ENCODE measurements at places on chromosomes 3 and 15.
A peak's percentile ranks its signal among the peaks of the same experiment; 100 is the strongest.

GRCh38 chr3:152200476-152201420 is 68.0 kb upstream of the MBNL1 start:
- peak; percentile 29 for DNase-seq

- peak; percentile 63 for DNase-seq
These were observed 116.0 kb upstream of the GALNT15 start for GRCh38 chr3:16058521-16058920.

DNA sequence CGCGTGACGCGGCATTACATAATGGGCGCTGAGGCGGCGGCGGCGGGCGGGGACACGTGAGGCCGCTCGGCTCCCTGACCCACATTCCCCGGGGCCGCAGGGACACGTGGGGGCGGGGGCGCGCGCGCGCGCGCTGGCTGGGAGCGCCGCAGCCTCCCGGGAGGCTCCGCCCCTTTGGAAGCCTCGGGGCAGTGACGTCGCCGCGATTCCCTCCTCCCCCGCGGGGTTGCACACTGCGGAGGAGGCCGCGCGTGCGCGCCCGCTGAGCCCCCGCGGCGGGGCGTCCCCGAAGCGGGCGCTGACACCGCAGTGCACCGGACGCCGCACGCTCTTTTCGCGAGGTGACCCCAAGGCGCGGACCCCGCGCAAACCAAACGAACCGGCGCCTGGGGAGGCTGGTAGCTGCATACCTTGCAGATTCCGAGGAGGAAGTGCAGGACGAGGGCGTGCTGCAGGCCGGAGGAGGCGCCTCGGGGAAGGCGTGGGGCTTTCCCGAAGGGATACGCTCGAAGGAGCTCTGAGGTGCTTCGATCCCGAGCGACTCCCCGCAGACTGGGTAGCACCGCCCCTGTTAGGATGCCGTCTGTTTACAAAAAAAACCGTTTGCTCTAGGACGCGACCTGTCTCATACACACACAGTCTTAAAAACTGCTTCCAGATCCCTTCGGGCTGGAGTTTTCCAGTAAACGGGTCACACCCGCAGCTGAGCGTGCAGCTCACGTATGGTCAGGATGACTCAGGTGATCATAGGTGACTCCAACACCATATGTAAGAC is 1.0 kb downstream of the NR1D2 start:
- peak; percentile 97 for DNase-seq

DNA sequence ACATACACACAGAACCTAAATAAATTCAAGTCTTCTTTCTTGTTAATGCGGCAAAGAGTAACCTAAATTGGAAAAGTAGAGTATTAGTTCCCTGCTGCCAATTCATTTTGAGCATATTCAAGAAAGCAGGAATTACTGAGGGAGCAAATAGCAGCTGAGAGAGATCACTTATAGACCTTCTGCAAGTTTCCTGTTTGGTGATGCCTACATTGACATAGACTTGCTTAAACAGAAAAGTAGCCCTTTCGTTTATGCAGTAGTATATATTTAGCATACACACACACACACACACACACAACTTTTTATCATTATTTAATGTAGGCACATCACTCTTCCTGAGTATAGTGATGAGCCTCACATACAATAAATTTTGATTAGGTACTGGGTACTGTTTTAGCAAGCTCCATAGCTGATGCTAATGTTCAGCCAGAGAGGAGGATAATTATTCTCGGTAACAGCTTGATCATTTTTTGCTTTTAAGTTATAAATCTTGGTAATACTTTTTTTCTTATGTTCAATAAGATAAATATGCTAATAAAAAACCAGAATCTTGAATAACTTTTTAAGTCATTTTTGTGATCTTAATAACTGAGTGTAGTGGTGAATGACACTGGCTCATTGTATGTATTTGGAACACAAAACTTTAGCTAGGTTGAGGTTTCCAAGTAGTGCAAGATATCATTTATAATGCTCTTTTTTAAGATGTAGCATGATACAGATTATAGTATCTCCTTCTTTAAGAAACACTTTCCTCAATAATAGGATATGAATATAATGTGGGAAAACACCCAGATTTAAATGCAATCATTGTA is 174.7 kb downstream of the MBNL1 start:
- DNase-seq = peak; percentile 37

DNA sequence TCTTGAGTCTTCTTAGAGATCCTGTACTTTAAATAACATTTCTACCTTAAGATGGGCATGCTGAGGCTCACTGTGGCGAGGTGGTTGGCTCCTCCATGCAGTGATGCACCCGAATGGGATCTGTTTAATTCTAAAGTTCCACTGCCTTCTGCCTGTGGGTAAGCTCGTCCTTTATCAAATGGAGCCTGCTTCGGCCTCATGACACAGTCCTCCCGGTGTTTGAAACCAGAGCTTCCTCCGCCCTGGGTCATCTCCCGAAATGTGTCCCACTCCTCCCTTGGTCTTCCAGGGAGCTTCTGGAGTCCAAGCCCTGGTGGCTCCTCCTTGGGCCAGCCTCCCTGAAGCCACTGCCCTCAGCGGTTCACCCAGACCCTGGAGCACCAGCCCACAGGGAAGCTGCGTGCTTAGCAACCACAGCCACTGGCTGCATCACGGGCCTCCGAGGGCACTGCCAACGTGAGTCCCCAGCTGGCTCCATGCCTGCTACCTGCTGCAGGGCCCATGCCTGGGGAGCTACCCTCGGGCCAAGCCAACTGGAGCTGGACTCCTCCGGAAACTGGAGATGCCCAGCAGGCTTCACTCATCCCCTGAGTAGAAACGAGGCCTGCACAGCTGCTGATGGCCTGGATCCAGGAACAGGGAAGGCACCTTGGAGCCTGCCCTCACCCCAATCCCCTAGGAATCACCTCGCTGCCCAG is 3.3 kb downstream of the RHCG start:
- no peak for DNase-seq

- DNase-seq = no peak
These were observed 201.1 kb upstream of the CADPS start for GRCh38 chr3:63076357-63076756.

GRCh38 chr3:930866-931265 is 162.0 kb upstream of the CNTN6 start:
- DNase-seq = no peak

- DNase-seq = no peak
These were observed 37.9 kb downstream of the FAIM start for GRCh38 chr3:138646513-138646912.

GRCh38 chr3:196992461-196993065 is 23.9 kb upstream of the PIGZ start:
- DNase-seq = no peak

All from choroid plexus epithelial cell (primary cell).